Panc1 (cell line): ENCODE measurements at places on chromosomes 1 and 21. TPM values are rescaled to one million over a fixed set of nuclear protein-coding genes. Genes with fewer than 3 reads are reported as not detected.

Gene CELA3A
- total RNA-seq = 5.9 TPM

Gene AGO1
- 40.1 TPM for total RNA-seq

GRCh38 chr1:219506473-219506899 is 106.4 kb downstream of the ZC3H11B start:
- no peak for DNase-seq

DNA sequence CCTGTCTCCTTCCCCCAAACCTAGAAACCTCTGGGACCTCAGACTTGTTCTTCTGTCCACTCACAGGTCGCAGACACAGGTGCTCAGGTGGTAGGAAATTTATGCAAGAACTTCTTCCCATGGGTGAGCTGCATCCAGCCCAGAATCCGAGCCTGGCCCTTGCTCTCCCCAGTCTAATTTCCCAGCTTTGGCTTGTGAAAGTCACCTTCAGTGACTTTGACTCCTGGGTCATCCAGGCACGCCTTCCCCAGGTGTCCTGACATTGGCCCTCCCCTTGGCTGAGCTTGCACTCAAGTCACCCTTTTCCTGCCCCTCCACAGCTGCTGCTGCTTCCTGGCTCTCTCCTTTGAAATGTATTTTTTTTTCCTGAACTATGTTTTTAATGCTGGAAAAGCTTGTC is 6.6 kb downstream of the IPO13 start:
- DNase-seq = no peak

Gene SLAMF9
- total RNA-seq = not detected

GRCh38 chr1:102241431-102242338 is 245.0 kb upstream of the OLFM3 start:
- DNase-seq = no peak

Gene TFF1
- 0.36 TPM for total RNA-seq

GRCh38 chr1:215459136-215459535 is 108.0 kb upstream of the KCTD3 start:
- no peak for DNase-seq

Gene THEM5
- not detected for total RNA-seq

Gene CDA
- 0.62 TPM for total RNA-seq

DNA sequence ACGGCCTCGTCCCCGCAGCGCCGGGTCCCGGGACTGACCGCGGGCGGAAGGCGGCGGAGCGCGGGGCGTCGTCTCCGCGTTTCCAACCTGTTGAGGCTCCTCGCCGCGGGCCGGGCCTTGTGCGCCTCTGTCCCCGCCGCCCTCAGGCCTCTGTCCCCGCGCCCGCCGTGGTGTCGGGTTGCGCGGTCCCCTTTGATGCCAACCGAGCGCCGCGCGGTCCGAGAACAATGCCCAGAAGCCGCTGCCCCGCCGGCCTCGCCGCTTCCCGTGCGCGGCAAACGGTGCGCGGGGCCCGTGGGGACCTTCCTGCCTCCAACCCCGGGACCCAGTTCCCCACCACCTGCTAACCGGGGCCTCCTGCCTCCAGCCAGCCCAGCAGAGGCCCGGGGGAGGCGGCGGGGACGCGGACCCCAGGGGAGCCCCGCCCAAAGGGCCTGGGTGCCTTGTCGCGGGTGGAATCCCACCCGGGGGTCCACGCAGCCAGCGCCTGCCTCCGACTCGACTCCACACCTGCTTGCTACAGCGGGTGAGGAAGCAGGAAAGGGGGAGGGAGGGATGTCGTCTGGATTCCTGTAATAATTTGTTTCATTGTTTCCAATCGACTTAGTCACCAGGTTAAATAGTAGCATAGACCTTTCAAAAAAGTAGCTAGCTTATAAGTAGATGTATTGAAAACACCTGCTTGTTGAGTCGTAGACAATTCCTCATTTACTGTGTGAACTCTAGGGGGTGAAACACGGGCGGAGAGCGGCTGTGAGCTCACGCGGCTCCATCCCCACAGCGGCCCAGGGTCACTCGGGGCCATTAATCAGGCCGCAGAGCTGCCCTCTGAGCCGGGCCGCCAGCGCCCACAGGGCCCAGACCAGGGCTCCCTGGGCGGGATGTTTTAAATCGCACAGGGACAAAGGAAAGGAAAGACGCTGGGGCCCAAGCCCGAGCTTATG is 1.1 kb downstream of the COL18A1 start:
- DNase-seq = no peak

DNA sequence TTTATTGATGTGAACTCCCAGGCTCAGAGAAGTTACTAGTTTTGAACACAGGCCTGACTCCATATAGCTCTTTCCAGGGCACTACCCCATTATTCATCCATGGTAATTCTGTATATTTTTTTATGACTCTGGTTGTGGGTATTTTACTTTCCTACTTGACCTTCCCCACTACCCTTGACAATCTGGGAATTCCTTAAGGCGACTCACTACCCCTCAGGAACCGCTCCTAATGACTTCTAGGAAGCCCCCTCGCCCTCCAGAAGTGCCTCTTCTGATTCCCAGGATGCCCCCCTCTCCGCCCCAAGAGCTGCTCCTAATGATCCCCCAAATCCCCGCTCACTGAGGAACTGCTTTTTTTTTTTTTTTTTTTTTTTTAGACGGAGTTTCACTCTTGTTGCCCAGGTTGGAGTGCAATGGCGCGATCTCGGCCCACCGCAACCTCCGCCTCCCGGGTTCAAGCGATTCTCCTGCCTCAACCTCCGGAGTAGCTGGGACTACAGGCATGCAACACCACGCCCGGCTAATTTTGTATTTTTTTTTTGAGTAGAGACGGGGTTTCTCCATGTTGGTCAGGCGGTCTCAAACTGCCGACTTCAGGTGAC is 972 bp upstream of the KDM4A start:
- no peak for DNase-seq

Gene RPE65
- total RNA-seq = not detected

DNA sequence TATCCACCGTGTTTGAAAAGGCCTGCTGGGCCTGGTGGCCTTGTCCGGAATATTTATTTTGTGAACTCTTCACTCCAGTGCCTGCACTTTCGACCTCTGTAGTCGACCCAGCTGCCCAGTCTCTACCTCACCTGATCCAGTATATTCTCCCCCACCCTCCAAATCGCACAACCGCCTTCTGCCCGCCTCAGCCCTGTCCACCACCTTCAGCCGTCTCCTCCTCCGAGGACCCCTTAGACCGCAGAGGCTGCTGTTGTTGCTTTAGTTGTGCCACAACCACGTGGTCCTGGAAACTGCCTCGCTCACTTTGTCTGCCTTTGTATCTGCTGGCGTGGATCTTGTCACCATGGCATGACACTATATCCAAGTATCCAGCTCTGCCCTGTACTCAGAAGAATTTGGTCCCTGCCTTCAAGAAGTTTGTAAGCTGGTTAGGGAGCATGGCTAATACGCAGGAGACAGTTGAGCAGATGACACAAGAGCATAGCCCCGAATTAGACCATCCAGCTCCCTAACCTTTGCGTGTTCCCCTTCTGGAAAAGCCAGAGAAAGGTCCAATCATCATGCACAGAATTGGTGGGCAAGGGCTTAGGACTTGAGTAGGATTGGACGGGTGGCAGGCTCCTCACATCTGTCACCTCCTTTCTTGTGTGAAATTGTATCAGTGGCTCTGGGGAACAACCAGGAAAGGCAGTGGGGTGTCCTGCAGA is 1.5 kb downstream of the PHGDH start:
- DNase-seq = no peak

- DNase-seq = no peak
These were observed 47.6 kb downstream of the SHCBP1L start for GRCh38 chr1:182905321-182905720.

GRCh38 chr1:223022641-223023473 is 120.2 kb downstream of the TLR5 start:
- DNase-seq = no peak

DNA sequence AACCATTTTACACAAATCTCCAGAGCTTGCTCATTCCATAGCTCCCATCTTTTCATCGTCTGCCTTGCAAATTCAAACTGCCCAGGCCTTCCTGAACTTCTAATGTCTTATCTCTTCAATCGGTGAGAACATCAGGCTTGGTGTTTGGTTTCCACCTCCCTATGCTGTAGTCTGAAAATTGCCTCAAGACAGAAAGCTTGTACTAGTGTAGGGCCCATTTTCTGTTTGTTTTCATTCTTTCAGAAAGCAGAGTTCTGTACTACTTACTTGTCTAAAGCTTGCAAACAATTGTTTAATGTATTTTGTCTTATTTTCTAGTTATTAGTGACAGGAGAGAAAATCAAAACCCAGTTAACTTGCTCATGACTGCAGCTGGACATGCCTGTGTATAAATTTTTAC is 16.8 kb downstream of the HOOK1 start:
- no peak for DNase-seq

DNA sequence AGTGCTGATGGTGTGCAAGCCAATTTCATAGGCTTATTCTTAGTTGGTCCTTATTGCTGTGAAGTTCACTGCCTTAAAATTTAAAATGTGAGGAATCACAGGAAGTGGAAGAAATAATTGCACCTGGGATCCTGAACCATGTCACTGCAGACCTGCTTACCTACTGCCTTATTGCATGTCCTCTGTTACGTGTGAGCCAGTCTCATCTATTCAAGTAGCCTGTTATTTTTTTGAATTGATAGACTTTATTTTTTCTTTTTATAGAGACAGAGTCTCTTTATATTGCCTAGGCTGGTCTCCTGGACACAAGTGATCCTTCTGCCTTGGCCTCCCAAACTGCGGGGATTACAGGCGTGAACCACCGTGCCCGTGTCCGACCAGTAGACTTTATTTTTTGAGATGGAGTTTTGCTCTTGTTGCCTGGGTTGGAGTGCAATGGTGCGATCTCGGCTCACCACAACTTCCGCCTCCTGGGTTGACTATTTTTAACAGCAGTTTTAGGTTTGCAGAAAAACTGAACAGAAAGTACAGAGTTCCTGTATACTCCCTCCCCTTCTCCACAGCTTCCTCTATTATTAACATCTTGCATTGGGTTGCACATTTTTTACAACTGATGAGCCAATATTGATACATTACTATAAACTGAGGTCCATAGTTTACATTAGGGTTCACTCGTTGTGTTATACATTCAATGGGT is 14.0 kb upstream of the DISC1 start:
- no peak for DNase-seq

DNA sequence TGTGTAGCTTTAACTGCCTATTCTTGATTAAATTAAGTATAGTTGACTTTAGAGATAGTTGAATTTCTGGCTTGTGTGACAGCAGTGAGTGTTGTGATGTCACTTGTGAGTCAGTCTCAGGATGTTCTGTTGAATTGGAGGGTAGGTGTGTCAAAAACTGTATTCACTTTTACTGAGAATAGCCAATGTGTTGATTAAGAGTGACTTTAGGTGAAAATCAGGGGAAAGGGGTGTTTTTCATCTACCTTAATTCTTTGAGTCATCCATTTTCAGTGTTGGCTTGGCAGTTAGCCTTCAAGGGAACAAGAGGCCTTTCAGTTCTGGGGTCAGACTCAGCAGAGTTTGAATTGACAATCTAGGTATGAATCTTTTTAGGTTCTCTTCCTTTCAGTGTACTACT is 75.9 kb downstream of the CDC14A start:
- DNase-seq = no peak

DNA sequence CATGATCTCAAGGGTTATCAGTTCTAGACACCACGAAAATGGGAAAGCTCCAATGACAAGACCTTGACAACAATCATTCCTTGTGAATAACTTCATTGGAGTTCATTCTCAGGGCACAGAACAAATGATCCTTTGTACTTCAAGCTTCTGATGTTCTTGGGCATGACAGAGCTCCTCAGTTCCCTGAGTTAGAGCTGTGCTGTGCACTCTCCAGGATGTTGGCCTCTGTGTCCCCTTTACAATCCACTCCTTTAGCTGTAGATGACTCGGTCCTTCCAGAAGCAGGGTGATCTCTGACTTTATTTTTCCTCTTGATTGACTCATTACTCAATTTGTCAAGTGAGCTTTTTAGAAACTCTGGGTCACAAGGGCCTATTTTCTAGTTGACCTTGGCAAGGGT is 3.9 kb upstream of the FAM78B start:
- no peak for DNase-seq

GRCh38 chr1:156766298-156767100 is 836 bp upstream of the PRCC start:
- DNase-seq = no peak

DNA sequence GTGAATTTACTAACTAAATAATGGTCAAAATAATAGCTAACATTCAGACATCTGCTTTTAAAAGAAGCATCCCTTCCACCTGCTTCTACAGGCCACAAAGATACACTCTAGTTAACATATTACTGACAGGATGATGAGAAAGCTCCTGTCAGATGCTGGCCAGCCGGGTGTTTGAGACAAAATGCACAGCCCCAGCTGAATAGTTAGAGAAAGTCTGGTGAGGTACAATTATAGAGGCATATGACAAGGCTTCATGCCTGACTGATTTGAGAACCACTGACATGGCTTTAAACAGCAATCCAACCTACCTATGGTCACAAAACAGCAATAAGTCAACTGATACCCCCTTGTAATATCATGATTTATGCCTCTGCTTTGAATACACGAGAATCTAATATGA is 137.0 kb downstream of the DENND1B start:
- DNase-seq = no peak

GRCh38 chr1:203536575-203536974 is 42.6 kb downstream of the OPTC start:
- no peak for DNase-seq

GRCh38 chr1:227896710-227897655 is 50.7 kb downstream of the WNT9A start:
- DNase-seq = no peak

Gene KANK4
- 0.18 TPM for total RNA-seq

DNA sequence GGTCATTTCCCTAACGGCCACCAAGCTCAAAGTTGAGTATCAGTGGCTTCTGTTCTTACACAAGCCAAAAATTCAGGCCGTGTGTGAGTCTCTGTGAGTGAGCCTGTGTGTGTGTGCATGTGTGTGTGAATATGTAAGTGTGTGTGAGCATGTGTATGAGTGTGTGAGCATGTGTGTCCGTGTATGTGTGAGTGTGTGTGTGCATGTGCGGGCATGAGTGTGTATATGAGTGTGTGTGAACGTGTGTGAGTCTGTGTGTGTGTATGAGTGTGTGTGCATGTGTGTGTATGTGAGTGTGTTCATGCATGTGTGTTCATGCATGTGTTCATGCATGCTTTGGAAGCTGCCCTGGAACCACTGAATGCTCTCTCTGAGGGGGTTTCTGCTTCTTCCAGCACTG is 105.7 kb downstream of the AJAP1 start:
- no peak for DNase-seq

Gene LCA5L
- 0.87 TPM for total RNA-seq

- no peak for DNase-seq
These were observed 28.6 kb upstream of the CITED4 start for GRCh38 chr1:40890771-40891170.

- DNase-seq = no peak
These were observed 28.5 kb upstream of the SERBP1 start for GRCh38 chr1:67458663-67459062.

- no peak for DNase-seq
These were observed at the start of gene ECE1 for GRCh38 chr1:21289700-21290545. TSS of gene ECE1 (minus strand) at chr1:21290463. CDS start at chr1:21290414, 49 bp downstream.

Gene LGR6
- total RNA-seq = 0.08 TPM

Gene AXDND1
- total RNA-seq = 0.31 TPM

DNA sequence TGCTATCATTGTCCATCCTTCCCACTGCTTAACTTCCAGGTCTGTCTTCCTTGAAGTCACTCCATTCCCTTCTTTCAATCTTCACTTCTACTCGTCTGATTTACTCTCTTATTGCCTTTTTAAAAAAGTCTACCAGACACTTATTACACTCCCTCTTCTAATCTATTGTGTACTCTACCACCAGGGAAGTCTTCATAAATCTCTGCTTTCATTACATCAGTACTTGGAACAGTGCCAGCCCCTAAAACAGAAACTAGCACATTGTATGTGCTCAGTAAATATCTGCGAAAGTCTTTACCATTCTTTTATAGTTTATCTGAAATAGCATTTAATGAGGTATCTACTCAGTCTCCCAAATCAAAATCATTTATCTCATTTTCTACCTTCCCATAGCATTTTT is 236.4 kb downstream of the USH2A start:
- DNase-seq = no peak
